Activated T-helper 17 cell treated with anti-CD3 and anti-CD28 coated beads, Interleukin-2, amount 50 U/mL, for 72 hours (primary cell): ENCODE measurements at places on chromosomes 4 and X. TPM values are rescaled to one million over a fixed set of nuclear protein-coding genes. Genes with fewer than 3 reads are reported as not detected.

Gene TCEAL2
- total RNA-seq, result 0.39 TPM

Gene STARD8
- total RNA-seq, result 1.8 TPM

Gene SNX12
- 49.0 TPM for total RNA-seq

Gene PCDH7
- total RNA-seq, result not detected

Gene SH3TC1
- 23.1 TPM for total RNA-seq

Gene INTU
- total RNA-seq, result 0.05 TPM

Gene TMEM31
- total RNA-seq, result not detected

Gene AREG
- total RNA-seq, result 0.85 TPM

Gene ZNF275
- 16.6 TPM for total RNA-seq

Gene UNC5C
- not detected for total RNA-seq

Gene NPNT
- total RNA-seq, result not detected
